H1 (cell line): ENCODE measurements at places on chromosomes 2 and 18.

DNA sequence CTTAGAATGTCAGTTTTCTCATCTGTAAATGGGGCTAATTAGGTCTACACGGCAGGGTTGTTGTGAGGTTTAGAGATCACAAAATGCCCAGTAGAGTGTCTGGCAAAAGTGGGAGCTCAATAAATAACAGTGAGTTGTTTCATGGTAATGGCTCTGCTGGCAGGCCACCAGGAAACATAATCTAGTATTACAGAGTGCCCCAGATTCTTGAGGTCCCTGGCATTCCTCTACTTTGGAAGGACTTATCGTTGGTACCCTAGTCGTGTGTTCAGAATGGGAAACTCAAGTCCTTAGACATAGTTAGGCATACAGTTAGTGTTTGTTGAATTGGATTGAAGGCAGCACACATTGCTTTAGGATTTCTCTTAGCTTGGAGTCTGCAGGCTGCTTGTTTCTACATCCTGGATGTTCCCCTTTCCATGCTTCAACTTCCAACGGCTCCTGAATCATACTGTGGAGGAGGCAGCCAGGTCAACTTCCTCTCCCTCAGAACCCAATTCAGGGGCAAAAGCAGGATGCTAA lies 161.5 kb upstream of the FOSL2 start:
- DNase-seq: no peak

DNA sequence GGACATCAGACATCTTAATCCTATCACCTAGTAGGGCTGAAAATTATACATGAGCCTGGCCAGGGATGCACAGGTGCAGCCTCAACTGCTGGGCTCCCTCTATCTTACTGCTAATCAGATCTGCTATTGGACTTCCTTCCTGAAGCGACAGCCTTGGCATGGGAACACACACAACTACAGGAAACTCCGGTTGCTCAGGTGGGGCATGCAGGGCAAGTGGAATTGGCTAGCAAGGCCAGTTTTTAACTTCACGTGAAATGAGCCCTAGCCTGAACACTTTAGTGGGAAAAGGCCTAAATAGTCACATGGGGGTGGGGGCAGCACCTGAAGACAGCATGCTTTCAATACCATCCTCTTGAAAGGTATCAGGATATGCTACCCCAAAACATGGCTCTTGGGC lies 147.9 kb upstream of the NCKAP5 start:
- DNase-seq: no peak

DNA sequence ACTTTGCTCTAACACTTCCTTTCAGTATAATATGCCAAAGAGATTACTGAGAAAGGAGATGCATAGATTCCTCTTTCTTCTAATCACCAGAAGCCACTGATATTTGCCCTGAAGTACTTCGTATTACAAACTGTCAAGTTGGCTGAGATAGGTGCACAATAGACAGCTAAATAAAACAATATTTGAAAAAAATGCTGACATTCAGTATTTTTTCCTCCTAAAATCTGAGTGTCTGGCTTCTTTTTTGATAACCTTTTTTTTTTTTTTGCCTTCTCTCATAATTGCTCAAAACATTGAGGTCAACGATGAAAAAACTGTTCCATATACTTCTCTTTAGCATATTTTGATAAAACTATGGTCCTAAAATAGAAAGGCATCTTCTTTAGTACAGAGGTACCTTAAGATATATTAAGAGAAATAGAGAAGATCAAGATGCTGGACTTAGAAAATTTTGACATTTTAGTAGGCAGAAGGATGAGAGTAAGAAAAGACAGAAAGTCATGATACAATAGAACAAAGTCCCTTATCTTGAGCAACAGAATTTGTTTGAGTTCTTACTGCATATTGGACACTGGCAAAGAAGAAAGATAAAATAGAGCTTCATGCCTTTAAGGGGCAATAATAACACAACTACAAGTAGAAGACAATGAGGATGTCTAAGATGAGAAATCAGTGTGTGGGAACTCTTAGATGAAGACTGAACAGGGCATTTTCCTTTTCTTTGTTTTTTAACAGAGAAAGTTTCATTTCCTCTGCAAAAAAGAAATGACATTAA lies 220.7 kb downstream of the PTH2R start:
- no peak for DNase-seq

DNA sequence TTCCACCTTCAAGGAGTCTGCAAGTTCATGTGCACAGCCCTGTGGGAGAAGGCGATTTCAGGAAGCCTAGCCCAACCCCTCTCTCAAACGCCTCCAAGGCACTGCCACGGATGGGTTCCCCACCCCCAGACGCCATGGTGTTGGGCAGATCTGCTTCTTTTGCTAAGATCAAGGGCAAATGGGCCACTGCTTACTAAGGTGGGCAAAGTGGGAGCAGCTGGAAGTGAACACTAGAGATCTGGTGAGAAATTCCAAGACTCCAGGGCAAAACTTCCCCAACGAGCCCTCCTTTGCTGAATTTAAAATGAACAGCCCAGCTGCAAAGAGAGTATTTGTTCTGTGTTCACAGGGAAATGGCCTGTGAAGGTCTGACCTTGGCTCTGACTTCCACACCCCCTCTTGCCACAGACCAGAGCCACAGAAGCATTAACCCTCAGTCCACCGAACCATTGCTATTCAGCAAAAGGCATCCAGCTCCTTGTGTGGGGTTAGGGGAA lies 45.1 kb upstream of the ZBTB7C start:
- DNase-seq: no peak
